ENCODE measurements at places on chromosomes 5 and 9. TPM values are rescaled to one million over a fixed set of nuclear protein-coding genes. Genes with fewer than 3 reads are reported as not detected.

GRCh38 chr5:31761877-31762276, 122.9 kb downstream of the PDZD2 start:
- H3K27me3 ChIP-seq: no peaks in the 10 kb centered on the region
- H3K4me1 ChIP-seq: no peaks in the 10 kb centered on the region
- no peaks in the 10 kb centered on the region for H3K36me3 ChIP-seq
- no peak overlapping the region for H3K27ac ChIP-seq
- no peak overlapping the region for H3K4me3 ChIP-seq

DNA sequence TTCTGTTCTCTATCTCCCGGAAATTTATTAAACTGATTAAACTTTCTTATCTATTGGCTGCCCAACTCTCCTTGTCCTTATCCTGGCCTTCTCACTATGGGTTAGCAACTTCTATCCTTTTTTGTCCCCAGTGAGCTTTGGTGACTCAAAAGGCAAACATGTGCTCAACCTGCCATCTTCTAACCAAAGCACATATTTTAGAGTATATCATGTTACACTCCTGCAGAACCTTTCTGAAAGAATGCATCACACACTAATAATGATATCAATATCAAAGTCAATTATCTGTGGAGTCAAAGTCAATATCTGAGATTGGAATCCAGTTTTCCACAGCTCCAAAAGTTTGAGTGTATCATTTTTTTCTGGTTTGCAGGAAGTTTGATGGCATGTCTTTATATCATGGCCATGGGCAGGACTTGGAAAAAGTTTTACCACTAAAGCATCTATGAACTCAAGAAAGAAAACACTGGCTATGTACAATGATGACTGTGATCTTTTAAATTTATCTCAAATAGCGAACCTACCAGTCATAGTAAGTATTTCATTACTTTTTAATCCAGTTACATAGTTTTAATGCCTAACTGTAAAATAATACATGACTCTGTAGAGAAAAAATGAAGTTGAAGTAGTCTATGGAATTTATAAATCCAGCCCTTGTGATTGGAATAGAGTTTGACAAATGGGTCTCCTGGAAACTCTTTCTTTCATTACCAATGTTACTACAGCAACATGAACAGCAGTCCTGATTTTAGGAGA, 166.8 kb downstream of the DROSHA start:
- H3K27ac ChIP-seq: no peak overlapping the region
- no peaks in the 10 kb centered on the region for H3K36me3 ChIP-seq
- H3K27me3 ChIP-seq: no peaks in the 10 kb centered on the region
- no peak overlapping the region for H3K4me3 ChIP-seq
- DNase-seq: no peak

DNA sequence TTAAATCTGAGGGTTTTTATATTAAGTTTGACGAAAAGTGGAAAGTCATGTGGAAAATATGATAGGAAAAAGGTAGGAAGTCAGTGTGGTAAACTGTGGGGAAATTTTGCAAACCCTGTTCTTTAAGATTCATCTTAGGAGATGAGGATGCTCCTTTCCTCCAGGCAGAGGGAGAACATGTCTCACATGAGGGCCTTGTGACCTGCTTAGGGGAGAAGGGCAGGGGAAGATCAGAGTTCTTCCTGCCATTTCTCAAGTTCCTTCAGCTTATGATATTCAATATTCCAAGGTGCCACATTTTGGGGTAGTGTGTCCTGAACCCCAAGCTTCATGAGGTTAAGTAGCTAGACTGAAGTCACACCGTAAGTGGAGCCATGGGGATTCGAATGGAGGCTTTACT, 53.7 kb downstream of the MAPKAP1 start:
- no peak overlapping the region for H3K4me3 ChIP-seq
- H3K27ac ChIP-seq: no peak overlapping the region
- H3K4me1 ChIP-seq: no peaks in the 10 kb centered on the region
- H3K36me3 ChIP-seq: no peaks in the 10 kb centered on the region

DNA sequence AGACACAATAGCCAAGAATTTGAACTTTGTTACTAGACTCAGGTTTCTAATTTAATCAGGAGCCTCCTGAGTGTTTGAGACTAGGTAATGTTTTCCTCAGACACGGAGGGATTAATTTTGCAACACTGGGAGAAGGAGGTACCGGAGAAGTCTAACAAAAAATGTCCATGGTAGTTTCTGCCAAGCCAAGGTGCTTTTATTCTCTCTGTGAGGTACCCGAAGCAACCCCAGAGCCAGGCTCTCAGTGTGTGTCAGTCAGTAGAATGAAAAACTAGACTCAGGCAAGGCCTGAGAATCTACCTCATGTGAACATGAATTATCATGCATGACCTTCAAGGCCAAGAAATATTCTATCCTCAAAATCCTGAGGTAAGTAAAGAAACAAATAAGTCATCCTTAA, 980.8 kb upstream of the DMAC1 start:
- H3K27me3 ChIP-seq: no peaks in the 10 kb centered on the region
- no peak for DNase-seq
- H3K27ac ChIP-seq: no peak overlapping the region
- H3K36me3 ChIP-seq: no peaks in the 10 kb centered on the region
- H3K4me1 ChIP-seq: no peaks in the 10 kb centered on the region

GRCh38 chr9:82202808-82203207, 214.2 kb downstream of the SPATA31D1 start:
- no peak for DNase-seq
- no peak overlapping the region for H3K4me3 ChIP-seq
- no peaks in the 10 kb centered on the region for H3K4me1 ChIP-seq
- no peaks in the 10 kb centered on the region for H3K27me3 ChIP-seq
- H3K36me3 ChIP-seq: no peaks in the 10 kb centered on the region

- no peak overlapping the region for H3K4me3 ChIP-seq
- no peaks in the 10 kb centered on the region for H3K4me1 ChIP-seq
- H3K27me3 ChIP-seq: no peaks in the 10 kb centered on the region
- H3K27ac ChIP-seq: no peak overlapping the region
These were observed 55.8 kb upstream of the SLC2A8 start for GRCh38 chr9:127341152-127341551.

DNA sequence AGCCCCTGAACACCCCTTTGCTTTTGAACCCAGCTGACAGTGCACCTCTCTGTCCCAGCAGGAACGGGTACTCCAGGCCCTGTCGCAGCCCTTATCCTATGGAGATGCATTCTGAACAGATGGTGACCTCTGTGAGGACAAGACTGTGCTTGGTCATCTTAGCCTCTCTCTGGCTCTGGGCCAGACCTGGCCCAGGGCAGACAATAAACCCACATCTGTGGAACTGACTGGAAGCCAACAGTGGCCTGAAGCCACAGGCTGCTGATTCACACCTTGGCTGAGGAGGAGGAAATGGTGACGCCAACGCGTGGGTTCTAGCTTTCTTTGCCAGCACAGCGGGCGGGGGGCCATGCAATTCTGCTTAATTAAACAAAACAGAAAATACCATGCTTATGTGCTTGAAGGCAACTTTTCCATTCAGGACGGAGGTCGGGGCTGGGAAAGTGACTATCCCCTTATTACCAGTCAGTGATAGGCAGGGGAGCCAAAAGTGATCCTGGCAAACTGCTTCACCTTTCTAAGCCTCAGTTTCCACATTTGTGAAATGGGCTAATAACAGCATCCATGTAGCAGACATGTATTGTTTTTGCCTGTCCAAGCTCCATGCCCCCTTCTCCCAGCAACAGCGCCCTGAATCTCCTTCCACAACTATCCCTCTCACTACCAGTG, 10.8 kb downstream of the SH3PXD2B start:
- no peaks in the 10 kb centered on the region for H3K27me3 ChIP-seq
- H3K27ac ChIP-seq: no peak overlapping the region
- no peaks in the 10 kb centered on the region for H3K4me1 ChIP-seq
- H3K36me3 ChIP-seq: no peaks in the 10 kb centered on the region

DNA sequence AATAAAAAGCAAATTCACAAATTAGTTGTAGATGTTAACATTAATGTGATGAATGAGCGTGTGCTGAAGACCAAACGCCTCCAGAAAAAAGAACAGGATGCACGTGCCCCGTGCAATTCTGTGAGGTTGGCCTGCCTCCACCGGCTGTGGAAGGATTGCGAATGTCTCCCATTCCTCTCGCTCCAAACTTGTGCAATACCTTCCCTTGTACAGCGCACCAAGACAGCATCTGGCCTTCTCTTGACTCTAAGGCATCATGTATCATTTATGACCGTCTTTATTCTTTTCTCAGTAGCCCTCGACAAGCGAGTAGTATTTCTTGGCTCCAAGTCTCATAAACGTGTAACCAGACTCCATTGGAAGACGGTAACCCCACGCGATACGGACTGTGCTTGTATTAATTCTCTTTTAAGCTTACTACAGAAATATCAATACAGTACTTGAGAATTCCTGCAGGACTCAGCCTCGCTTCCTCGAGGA, 1.5 kb upstream of the TESK1 start:
- peaks cover 1% of the 10 kb centered on the region for H3K36me3 ChIP-seq
- no peak for DNase-seq
- no peaks in the 10 kb centered on the region for H3K27me3 ChIP-seq

- no peak overlapping the region for H3K4me3 ChIP-seq
- H3K27me3 ChIP-seq: no peaks in the 10 kb centered on the region
- H3K36me3 ChIP-seq: no peaks in the 10 kb centered on the region
- no peak overlapping the region for H3K27ac ChIP-seq
These were observed 50.0 kb upstream of the RAI14 start for GRCh38 chr5:34606101-34606500.

DNA sequence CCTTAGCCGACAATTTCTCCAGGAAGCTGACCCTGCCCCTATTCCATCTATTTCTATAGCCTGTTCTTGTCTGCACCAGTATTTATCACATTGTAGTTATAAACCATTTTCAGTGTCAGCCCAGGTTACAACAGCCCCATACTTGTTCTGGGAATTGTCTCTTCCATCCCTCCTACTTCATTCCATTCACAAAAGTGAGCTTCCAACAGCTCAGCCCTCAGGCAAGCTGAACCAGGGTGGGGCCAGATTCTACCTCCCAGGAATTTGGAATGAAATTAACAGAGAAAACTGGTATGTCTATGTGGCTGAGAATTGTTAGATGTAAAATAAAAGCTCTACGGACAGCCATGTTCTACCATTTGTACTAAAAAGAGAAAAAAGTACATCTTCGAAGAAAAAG, 36.1 kb downstream of the STRBP start:
- H3K27me3 ChIP-seq: no peaks in the 10 kb centered on the region
- no peak for DNase-seq
- H3K36me3 ChIP-seq: no peaks in the 10 kb centered on the region
- no peak overlapping the region for H3K4me3 ChIP-seq
- no peak overlapping the region for H3K27ac ChIP-seq
- H3K4me1 ChIP-seq: no peaks in the 10 kb centered on the region

DNA sequence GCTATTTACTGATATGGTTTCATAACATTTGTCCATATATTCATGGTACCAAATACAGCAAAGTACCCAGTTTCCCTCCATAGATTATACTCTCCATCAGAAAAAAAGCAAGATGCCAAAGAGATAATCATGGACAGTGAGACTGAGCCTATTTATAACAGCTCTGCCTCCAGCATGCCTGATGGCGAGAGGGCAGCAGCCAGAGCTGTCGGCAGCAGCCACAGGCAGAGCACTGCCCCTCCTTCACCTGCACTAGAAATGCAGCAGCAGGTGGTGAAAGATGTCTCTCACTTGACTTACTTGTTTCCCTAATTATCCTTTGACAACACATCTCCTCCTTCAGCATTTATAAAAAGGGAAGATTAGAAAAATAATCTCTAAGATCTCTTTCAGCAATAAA, 32.4 kb downstream of the CTNNAL1 start:
- no peaks in the 10 kb centered on the region for H3K36me3 ChIP-seq
- H3K27ac ChIP-seq: no peak overlapping the region
- no peaks in the 10 kb centered on the region for H3K4me1 ChIP-seq
- no peak for DNase-seq
- H3K4me3 ChIP-seq: no peak overlapping the region
- no peaks in the 10 kb centered on the region for H3K27me3 ChIP-seq

- no peak overlapping the region for H3K4me3 ChIP-seq
- H3K4me1 ChIP-seq: peaks cover 3% of the 10 kb centered on the region
- DNase-seq: no peak
- no peaks in the 10 kb centered on the region for H3K36me3 ChIP-seq
These were observed 1.2 kb upstream of the SIL1 start for GRCh38 chr5:139199321-139199720.

GRCh38 chr5:60248901-60249300, 355.4 kb upstream of the PDE4D start:
- no peak overlapping the region for H3K4me3 ChIP-seq
- no peaks in the 10 kb centered on the region for H3K4me1 ChIP-seq
- DNase-seq: no peak
- no peaks in the 10 kb centered on the region for H3K36me3 ChIP-seq

DNA sequence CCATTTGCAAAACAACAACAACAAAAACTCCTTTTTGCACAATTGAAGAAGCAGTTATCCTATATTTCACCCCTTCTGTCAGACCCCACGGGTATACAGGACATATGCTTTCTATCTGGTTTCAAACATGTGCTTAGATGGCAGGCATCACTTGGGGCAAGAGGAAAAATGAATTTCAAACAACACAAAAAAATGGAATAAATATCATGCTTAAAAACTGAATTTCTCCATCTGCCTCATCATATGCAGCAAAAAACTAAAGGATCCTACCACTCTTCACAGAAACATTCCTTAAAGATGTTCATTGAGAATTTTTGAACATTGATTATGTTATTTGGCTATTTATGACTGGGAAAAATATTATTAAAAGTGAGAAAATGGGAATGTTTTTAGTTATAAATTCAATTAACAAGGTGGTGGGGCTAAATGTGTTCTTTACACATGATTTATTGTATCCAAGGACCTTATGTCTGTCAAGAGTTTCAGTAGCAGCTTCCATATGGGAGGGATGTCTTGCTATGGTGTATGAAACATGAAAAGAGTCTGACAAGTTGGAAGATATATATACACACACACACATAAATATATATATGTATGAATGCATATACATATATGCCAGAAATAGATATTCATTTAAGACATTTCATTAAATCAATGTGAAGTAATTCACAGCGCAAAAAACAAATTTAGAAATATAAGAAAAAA, 358.0 kb downstream of the CDH12 start:
- DNase-seq: no peak
- H3K36me3 ChIP-seq: no peaks in the 10 kb centered on the region
- no peak overlapping the region for H3K27ac ChIP-seq
- H3K4me1 ChIP-seq: no peaks in the 10 kb centered on the region
- no peak overlapping the region for H3K4me3 ChIP-seq

- no peaks in the 10 kb centered on the region for H3K4me1 ChIP-seq
- no peak overlapping the region for H3K27ac ChIP-seq
- H3K27me3 ChIP-seq: no peaks in the 10 kb centered on the region
- no peaks in the 10 kb centered on the region for H3K36me3 ChIP-seq
These were observed 316.1 kb downstream of the IRX1 start for GRCh38 chr5:3911773-3912172.

DNA sequence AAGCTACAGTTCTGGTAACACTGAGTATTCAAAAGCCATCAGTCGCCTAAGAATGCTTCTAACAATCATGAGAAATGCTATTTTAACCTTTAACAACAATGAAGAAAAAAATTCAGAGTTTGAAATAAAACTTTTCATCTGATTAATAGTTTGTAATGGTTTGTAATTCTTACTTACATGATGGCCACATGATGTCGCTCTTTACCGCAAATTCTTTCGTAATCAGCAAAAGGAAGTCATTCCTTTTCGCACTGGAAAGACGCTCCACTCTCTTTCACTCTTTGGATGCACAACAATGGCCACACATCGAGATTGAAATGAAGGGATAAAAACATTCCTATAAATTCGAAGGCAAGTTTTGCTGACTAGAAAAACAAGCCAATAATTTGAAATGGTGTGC, at the start of gene PCDHA7:
Gene PCDHA7 (plus strand): TSS at position 277 of the 400 bp plus-strand sequence. CDS start 115 bp downstream, at position 392.
- no peak within 1 kb of the TSS for H3K4me3 ChIP-seq
- H3K4me1 ChIP-seq: no peaks in the 10 kb centered on the region
- H3K27ac ChIP-seq: no peak within 1 kb of the TSS
- H3K27me3 ChIP-seq: peaks cover 3% of the 10 kb centered on the region
- H3K36me3 ChIP-seq: no peaks in the 10 kb centered on the region

The SPOCK1 gene
- not detected for total RNA-seq

The GCNT4 gene
- 0.35 TPM for total RNA-seq

The GRM6 gene
- total RNA-seq: not detected

The ADGRV1 gene
- total RNA-seq: 6.9 TPM

The SLC6A19 gene
- 0.49 TPM for total RNA-seq

The LCN12 gene
- 20.5 TPM for total RNA-seq
